Hepatocyte (in vitro differentiated cells): ENCODE measurements at places on chromosomes 6 and 20. TPM values are rescaled to one million over a fixed set of nuclear protein-coding genes. Genes with fewer than 3 reads are reported as not detected.

Gene CD24
- polyA plus RNA-seq, result 305 and 330 TPM in 2 replicates

- H3K4me1 ChIP-seq, result peaks cover 12% of the 10 kb centered on the region
- no peak overlapping the region for H3K4me3 ChIP-seq
- DNase-seq, result peak; percentile 75
- no peaks in the 10 kb centered on the region for H3K27me3 ChIP-seq
- peak overlapping the region; percentile 83 for H3K27ac ChIP-seq
Observed at GRCh38 chr6:151044465-151045441, 179.3 kb downstream of the MTHFD1L start.

DNA sequence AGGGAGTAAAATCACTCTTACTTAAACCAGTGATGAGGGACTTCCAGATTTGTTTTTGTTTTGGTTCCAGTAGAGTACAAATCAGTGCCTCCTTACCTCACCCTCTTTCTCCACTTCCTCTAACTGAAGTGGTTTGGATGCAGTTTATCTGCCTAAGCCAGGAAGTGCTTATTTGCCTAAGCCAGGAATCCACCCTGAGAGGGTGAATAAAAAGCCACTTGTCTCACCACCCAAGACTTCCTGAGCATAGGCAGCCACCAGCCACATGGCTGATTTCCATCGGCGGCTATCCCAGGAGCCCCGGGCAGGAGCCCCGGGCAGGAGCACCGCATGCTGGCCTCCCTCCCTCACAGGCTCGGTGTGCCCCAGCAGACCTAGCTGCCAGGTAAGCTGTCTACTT is 12.0 kb downstream of the LRP11 start:
- no peaks in the 10 kb centered on the region for H3K27me3 ChIP-seq
- H3K27ac ChIP-seq, result no peak overlapping the region
- no peaks in the 10 kb centered on the region for H3K36me3 ChIP-seq
- peaks cover 23% of the 10 kb centered on the region for H3K4me1 ChIP-seq
- no peak for DNase-seq

GRCh38 chr6:87700397-87701343 is 1.4 kb downstream of the AKIRIN2 start:
- H3K4me1 ChIP-seq, result peaks cover 15% of the 10 kb centered on the region
- peak overlapping the region; percentile 97 for H3K27ac ChIP-seq
- peak overlapping the region; percentile 93 for H3K4me3 ChIP-seq
- no peaks in the 10 kb centered on the region for H3K36me3 ChIP-seq
